ENCODE measurements at places on chromosomes 4 and X. TPM values are rescaled to one million over a fixed set of nuclear protein-coding genes. Genes with fewer than 3 reads are reported as not detected.

GRCh38 chr4:38567457-38567856 is 96.5 kb upstream of the KLF3 start:
- H3K36me3 ChIP-seq = no peaks in the 10 kb centered on the region
- peaks cover 33% of the 10 kb centered on the region for H3K4me1 ChIP-seq
- DNase-seq = no peak
- H3K27me3 ChIP-seq = no peaks in the 10 kb centered on the region
- no peak overlapping the region for H3K27ac ChIP-seq

DNA sequence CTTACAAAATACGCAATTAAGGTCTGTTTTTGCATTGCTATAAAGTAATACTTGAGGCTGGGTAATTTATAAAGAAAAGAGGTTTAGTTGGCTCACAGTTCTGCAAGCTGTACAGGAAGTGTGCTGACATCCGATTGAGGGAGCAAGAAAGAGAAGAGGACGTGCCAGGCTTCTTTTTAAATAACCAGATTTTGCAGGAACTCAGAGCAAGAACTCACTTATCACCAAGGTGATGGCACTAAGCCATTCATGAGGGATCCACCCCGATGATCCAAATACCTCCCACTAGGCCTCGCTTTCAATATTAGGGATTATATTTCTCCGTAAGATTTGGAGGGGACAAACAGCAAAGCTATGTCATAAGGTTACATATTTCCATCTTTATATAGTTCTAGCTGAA is 456.7 kb downstream of the GLUD2 start:
- H3K4me1 ChIP-seq = no peaks in the 10 kb centered on the region
- H3K4me3 ChIP-seq = no peak overlapping the region
- no peaks in the 10 kb centered on the region for H3K27me3 ChIP-seq
- no peaks in the 10 kb centered on the region for H3K36me3 ChIP-seq

- peaks cover 83% of the 10 kb centered on the region for H3K36me3 ChIP-seq
- H3K27ac ChIP-seq = no peak overlapping the region
- no peaks in the 10 kb centered on the region for H3K4me1 ChIP-seq
- H3K4me3 ChIP-seq = no peak overlapping the region
- no peak for DNase-seq
Observed at GRCh38 chrX:53642337-53642736, 44.2 kb downstream of the HUWE1 start.

DNA sequence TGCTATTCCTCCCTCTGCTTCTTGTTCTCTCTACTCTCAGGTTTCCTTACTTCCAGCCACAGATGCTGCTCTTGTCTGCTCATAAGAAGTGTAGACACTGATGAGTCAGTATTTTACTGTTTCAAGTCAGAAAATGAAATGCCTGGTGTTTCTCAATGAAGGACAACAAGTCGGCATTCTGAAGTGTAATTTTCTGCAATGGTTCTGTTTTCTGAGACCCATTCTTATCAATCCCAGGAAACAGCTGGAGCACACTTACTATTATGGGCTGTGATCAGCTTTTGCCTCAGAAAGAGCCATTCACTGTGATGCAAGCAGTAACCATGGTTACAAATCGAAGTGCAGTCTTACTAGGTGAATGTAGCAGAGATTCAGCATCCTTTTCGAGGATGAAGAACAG is 42.0 kb downstream of the SLC4A4 start:
- DNase-seq = no peak
- no peak overlapping the region for H3K4me3 ChIP-seq
- no peaks in the 10 kb centered on the region for H3K36me3 ChIP-seq
- H3K4me1 ChIP-seq = no peaks in the 10 kb centered on the region
- no peak overlapping the region for H3K27ac ChIP-seq
- no peaks in the 10 kb centered on the region for H3K27me3 ChIP-seq

DNA sequence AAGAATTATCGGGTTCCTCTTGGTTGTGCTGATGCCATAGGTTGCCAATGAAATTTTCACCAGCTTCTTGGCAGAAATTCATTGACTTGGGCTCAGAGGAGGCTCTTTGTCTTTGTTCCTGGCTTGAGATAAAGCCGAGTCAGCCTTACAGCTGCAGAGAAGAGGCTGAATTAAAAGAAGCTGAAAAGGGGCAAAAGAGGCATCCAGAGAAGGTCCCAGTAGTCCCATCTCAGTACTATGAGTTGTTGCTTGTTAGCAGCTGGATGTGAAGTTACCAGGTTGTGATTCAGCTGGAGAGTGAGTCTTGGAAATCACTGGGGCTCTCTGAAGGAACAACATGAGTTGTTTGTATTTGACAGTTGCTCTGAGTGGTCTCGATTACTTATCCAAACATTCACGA is 59.7 kb downstream of the SMAD1 start:
- H3K27ac ChIP-seq = no peak overlapping the region
- H3K36me3 ChIP-seq = peaks cover 6% of the 10 kb centered on the region
- H3K4me3 ChIP-seq = no peak overlapping the region
- H3K27me3 ChIP-seq = no peaks in the 10 kb centered on the region

TEX11 gene
- not detected for total RNA-seq

GRCh38 chr4:140054861-140055260 is 99.1 kb downstream of the MAML3 start:
- H3K27me3 ChIP-seq = no peaks in the 10 kb centered on the region
- no peak overlapping the region for H3K4me3 ChIP-seq
- H3K27ac ChIP-seq = no peak overlapping the region
- H3K4me1 ChIP-seq = peaks cover 12% of the 10 kb centered on the region
- H3K36me3 ChIP-seq = no peaks in the 10 kb centered on the region
- no peak for DNase-seq

CDX4 gene
- not detected for total RNA-seq

DNA sequence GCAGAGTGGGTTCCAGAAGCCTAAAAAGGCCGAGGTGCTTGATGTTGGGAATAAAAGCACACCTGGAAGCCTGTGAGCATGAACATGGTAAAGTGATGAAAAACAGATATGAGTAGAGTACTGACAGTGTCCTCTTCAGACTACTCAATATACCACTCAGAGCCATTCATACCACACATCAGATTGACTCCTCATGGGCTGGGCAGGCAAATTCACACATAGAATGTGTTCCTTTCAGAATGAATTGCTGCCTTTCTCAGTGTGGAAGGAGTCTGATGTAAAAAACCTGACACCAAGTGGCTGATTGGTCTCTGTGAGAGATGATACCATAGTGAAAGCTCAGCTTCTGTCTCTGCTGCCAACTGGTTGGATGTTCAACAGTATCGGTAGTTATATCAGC is 442.7 kb downstream of the RAPGEF2 start:
- no peak for DNase-seq
- H3K4me3 ChIP-seq = no peak overlapping the region
- H3K27ac ChIP-seq = no peak overlapping the region
- H3K4me1 ChIP-seq = no peaks in the 10 kb centered on the region
- no peaks in the 10 kb centered on the region for H3K36me3 ChIP-seq

GRCh38 chr4:180057891-180058671 is 2185.1 kb upstream of the TENM3 start:
- H3K36me3 ChIP-seq = no peaks in the 10 kb centered on the region
- H3K27ac ChIP-seq = no peak overlapping the region
- DNase-seq = no peak
- H3K27me3 ChIP-seq = peaks cover 58% of the 10 kb centered on the region
